ENCODE measurements at places on chromosomes 7 and 10. TPM values are rescaled to one million over a fixed set of nuclear protein-coding genes. Genes with fewer than 3 reads are reported as not detected.
A peak's percentile ranks its signal among the peaks of the same experiment; 100 is the strongest.

DNA sequence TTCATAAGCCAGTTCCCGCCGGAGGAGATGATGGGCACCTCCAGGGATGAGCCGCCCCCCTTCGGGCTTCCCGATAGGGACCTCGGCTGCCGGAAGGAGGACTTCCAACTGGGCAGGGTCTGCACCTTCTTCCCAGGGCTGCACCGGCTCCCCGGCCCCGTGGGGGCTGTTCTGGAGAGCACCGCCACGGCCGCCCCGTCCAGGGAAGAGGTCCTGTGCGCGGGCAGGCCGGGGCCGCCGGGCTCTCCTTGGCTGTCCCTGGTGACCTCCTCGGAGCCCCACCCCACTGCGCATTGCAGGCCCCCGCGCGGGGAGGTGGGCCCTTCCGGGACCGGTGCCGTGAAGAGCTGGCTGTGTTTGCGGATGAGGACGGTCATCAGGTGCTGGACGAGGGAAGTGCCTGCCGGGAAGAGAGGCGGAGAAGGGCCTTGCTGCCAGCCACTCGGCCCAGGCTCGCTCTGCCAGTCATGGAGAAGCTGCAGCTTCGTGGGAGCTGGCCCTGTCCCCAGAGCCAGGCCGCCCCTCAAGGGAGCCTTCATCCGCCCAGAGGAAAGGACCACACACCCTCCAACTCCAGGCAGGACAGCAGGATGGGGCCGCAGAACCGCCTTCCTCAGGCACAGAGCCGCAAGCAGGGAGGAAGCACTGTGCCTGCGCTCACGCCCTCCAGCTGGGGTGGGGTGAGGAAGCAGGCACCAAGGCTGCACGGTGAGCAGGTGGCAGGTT, 144.4 kb downstream of the MAPK8 start:
- H3K4me1 ChIP-seq = no peaks in the 10 kb centered on the region
- H3K36me3 ChIP-seq = no peaks in the 10 kb centered on the region
- no peak overlapping the region for H3K4me3 ChIP-seq
- DNase-seq = no peak

The AFAP1L2 gene
- 2.1 TPM for total RNA-seq

DNA sequence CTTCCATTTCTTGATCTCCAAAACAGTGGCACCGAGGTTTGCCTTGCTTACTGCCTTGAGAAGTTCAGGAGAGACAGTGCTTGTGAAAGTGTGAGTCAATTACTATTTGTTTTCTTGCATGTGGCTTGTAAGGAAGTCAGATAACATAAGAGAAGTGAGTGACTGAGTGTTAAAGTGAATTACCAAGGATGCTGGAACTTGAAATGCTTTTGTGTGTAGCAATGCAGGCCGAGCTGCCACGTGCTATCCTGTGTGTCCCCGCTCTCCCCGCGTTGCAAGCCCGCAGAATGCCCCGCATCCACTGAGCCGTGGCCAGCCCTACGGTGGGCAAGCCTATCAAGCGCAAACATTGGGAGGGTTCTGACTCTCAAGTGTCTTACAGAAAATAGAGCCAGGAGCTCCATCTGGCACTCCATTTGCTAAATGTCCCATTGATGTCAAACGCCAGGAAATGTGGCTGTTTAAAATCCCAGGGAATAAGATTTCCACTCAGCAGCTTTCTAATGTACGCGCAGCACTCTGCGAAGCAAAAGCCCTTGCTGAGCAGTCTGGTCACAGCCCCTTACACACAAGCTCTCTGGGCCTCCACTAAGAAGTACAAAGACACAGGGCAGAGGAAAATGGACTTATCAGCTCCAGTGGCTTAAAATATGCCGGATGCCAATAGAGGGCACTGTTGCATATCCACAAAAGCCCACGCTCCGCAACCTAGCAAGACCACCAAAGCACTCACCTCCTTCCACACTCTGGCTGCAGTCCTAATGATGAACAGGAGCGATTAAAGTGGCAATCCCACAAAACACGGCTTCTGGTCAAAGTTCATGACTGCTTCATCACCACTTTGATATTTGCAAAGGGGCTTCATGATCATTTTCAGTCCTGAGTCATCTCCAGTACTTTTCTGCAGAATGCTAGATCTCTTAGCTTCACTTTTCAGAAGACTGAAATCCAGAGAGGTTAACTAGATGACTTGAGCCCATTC, 158.0 kb upstream of the ITGB1 start:
- no peak overlapping the region for H3K27ac ChIP-seq
- peaks cover 23% of the 10 kb centered on the region for H3K4me1 ChIP-seq
- no peak overlapping the region for H3K4me3 ChIP-seq
- H3K27me3 ChIP-seq = no peaks in the 10 kb centered on the region

- peak; percentile 84 for DNase-seq
- H3K4me1 ChIP-seq = peaks cover 40% of the 10 kb centered on the region
- no peaks in the 10 kb centered on the region for H3K36me3 ChIP-seq
- H3K27me3 ChIP-seq = no peaks in the 10 kb centered on the region
- peak overlapping the region; percentile 93 for H3K27ac ChIP-seq
- no peak overlapping the region for H3K4me3 ChIP-seq
Measured at GRCh38 chr7:157309988-157310668, 26.7 kb upstream of the DNAJB6 start.
